PC-3 (cell line): ENCODE measurements at places on chromosomes 13 and 19. TPM values are rescaled to one million over a fixed set of nuclear protein-coding genes. Genes with fewer than 3 reads are reported as not detected.

DNA sequence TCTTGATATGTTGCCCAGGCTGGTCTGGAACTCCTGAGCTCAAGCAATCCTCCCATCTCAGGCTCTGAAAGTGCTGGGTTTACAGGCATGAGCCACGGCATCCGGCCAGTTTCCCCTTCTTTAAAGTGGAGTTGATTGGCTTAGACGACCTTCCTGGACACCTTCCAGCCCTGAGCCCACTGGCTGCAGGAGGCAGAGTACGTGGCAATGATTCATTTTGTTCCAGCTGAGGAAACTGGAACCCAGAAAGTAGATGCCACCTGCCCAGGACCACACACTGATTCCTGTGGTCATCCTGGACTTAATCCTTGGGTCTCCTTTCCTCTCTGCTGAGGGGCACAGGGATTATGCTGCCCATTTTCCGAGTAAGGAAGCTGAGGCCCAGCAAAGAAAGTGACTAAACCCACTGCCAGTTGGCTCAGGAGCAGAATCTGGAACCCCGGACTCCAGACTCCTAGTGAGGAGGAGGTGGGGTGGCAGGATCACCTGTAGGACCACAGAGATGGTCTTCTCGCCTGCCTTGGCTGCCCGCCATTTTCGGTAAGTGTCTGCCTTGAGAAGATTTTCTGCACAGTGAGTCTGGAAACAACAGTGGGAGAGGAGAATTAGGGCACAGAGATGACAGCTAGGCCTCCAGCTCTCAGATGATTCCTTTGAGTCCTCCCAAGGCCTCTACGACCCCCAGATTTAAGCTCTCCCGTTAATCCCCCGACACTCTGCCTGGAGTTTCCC, 737 bp downstream of the XRCC1 start:
- peaks cover 9% of the 10 kb centered on the region for H3K4me1 ChIP-seq

Gene LPAR6
- 3.6 TPM in 2 replicates for total RNA-seq

Gene SIGLEC10
- not detected in 2 replicates for total RNA-seq

GRCh38 chr19:1855040-1855827, 7.0 kb upstream of the REXO1 start:
- no peak overlapping the region for H3K27ac ChIP-seq
- no peak overlapping the region for H3K4me3 ChIP-seq
- H3K4me1 ChIP-seq = peaks cover 9% of the 10 kb centered on the region; the same call in 1 of the 2 replicates
- H3K36me3 ChIP-seq = no peaks in the 10 kb centered on the region

- no peak for DNase-seq
- peaks cover 9% of the 10 kb centered on the region for H3K4me1 ChIP-seq
- H3K36me3 ChIP-seq = no peaks in the 10 kb centered on the region
- peak overlapping the region; percentile 87 for H3K4me3 ChIP-seq
- peaks cover 5% of the 10 kb centered on the region for H3K27me3 ChIP-seq
These were observed 322 bp downstream of the ZNF558 start for GRCh38 chr19:8831832-8832131.

DNA sequence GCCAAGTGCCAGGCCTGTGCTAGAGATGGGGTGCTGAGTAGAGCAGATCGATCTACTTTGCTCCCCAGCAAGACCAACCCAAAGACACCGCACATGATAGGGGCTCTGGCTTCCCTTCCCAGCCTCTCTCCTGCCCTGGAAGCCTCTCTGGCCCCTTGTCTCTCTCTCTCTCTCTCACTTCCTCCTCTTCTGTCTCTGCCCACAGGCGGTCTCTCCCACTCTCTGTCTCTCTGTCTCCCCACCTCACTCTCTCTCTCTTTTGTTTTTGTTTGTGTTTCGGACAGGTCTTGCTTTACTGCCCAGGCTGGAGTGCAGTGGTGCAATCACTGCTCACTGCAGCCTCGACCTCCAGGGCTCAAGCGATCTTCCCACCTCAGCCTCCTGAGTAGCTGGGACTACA, 1.3 kb downstream of the SELENOV start:
- H3K36me3 ChIP-seq = no peaks in the 10 kb centered on the region
- H3K4me3 ChIP-seq = no peak overlapping the region
- no peaks in the 10 kb centered on the region for H3K4me1 ChIP-seq
- H3K27ac ChIP-seq = no peak overlapping the region
- peaks cover 5% of the 10 kb centered on the region; the same call in 1 of the 2 replicates for H3K27me3 ChIP-seq
- DNase-seq = no peak

DNA sequence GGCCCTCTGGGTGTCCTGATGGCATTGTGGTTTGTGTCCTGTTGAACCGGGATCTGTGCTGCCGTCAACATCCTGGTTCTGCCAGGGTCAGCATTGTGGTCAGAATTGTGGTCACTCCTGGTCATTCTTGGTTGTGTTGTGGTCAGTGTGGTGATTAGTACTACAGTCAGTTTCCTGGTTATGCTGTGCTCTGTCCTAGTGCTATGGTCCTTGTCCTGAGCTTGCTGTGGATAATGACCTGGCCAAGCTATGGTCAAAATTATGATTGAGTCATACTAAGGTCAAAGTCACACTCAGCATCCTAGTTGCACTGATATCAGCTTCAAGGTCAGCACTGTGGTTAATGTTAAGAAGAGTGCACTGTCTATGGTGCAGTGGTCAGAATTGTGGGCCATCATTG, 4.5 kb upstream of the OLFM2 start:
- peaks cover 3% of the 10 kb centered on the region for H3K27me3 ChIP-seq
- peaks cover 14% of the 10 kb centered on the region for H3K4me1 ChIP-seq
- H3K27ac ChIP-seq = no peak overlapping the region
- H3K36me3 ChIP-seq = no peaks in the 10 kb centered on the region
- DNase-seq = no peak
- no peak overlapping the region for H3K4me3 ChIP-seq

GRCh38 chr13:23817830-23818229, 71.4 kb downstream of the MIPEP start:
- H3K36me3 ChIP-seq = no peaks in the 10 kb centered on the region
- no peak for DNase-seq
- no peak overlapping the region for H3K27ac ChIP-seq
- no peaks in the 10 kb centered on the region for H3K4me1 ChIP-seq
- no peak overlapping the region for H3K4me3 ChIP-seq

GRCh38 chr13:35136585-35136984, 194.5 kb downstream of the NBEA start:
- H3K36me3 ChIP-seq = no peaks in the 10 kb centered on the region
- H3K27ac ChIP-seq = no peak overlapping the region
- no peak overlapping the region for H3K4me3 ChIP-seq
- H3K4me1 ChIP-seq = no peaks in the 10 kb centered on the region
- no peak for DNase-seq
- H3K27me3 ChIP-seq = no peaks in the 10 kb centered on the region

Gene CYP2A13
- total RNA-seq = not detected in 2 replicates

DNA sequence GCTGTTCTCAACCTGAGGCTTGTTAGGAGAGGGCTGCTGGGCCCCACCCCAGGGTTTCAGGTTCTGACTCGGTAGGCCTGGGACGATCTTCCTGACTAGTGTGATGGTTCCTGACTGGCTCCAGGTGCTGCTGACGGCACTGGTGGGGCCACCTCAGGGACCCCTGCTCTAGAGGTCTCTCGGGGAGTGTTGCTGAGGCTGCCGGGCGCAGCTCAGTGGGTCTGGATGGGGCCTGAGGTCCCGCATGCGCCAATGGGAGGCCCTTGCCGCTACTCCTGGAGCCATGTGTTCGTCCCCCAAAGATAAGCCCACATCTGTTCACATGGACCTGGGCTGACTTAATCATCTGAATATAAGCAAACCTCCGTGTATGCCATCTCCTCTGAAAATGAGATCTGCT, 133.0 kb downstream of the ATP11A start:
- DNase-seq = no peak
- H3K4me3 ChIP-seq = no peak overlapping the region
- H3K4me1 ChIP-seq = no peaks in the 10 kb centered on the region

DNA sequence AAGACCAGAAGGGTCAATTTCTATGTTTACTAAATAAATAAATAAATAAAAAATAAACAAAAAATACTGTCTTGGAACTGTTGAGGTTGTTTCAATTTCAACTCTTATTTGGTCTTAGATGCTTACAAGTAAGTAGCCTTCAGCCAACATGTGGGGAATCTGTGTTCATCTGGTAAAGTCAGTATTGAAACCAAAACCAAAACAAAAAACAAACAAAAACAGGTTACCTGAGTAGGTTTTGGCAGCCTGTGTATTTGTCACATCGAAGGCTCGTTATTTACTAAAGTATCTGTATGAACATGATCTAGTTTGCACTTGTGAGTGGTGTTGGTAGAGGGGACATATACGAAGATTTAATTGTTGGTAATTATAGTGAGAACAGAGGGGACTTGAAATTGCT, 471.5 kb downstream of the SLITRK5 start:
- H3K4me1 ChIP-seq = no peaks in the 10 kb centered on the region
- no peaks in the 10 kb centered on the region for H3K27me3 ChIP-seq
- H3K27ac ChIP-seq = no peak overlapping the region
- no peaks in the 10 kb centered on the region for H3K36me3 ChIP-seq

DNA sequence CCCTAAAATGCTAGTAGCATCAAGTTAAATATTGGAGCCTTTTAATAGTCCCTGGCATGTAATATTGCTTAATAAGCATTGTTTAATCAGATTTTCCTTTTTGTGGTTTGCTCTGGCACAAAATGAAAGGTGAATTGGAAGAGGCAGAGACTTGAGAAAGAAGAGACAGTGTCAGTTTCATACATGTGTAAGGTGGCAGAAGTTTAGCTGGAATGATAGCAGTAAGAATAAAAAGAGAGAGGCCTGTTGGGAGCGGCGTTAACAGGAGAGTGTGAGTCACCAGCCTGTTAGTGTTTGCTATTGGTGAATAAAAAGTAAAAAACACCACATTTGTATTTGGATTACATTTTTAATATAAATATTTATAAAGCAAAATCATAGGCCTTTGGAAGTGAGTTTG, 145.3 kb downstream of the PDS5B start:
- H3K4me1 ChIP-seq = peaks cover 16% of the 10 kb centered on the region
- no peaks in the 10 kb centered on the region for H3K36me3 ChIP-seq
- peak; percentile 58 for DNase-seq

Gene FBXO27
- total RNA-seq = 7.1 and 16.5 TPM in 2 replicates

DNA sequence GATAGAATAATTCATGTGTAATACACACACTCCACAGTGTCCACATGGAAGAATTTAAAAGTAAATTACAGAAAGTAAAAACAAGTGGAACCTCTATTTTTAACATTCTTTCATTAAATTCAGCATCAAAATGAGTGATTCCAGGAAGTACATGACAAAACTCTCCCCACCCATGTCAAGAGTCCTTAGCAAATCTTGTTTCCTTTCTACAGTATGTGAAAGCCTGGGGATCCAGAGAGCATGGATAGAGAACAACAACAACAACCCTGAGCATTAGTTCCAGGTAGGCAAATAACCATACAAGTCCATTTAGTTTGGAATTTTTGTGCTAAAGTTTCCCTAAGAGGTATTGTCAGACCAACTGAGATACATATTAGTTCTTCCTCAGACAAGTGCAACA, 267.9 kb downstream of the ENOX1 start:
- no peak overlapping the region for H3K27ac ChIP-seq
- no peaks in the 10 kb centered on the region for H3K4me1 ChIP-seq
- H3K27me3 ChIP-seq = no peaks in the 10 kb centered on the region
- H3K4me3 ChIP-seq = no peak overlapping the region
- DNase-seq = no peak
- no peaks in the 10 kb centered on the region for H3K36me3 ChIP-seq

Gene FPR1
- total RNA-seq = 0.46 and 0.55 TPM in 2 replicates

DNA sequence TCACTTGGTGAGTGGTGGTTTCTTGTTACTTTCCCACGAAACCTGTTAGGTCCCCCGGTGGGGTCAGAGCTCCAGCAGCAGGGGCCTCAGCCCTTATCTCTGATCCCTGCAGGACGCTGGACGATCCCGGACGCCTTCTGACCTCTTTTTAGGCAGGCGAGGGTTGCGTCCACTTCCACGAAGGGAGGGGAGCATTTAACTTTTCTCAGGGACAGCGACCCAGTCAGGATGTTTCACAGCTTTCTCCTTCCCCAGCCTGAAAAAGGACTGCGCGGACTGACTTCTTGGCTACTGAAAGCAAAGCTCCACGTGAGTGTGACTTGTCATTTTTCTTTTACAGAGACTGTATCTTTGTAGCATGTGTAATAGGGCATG, 692 bp downstream of the ZNF234 start:
- no peaks in the 10 kb centered on the region for H3K27me3 ChIP-seq
- peaks cover 5% of the 10 kb centered on the region; the same call in 1 of the 2 replicates for H3K36me3 ChIP-seq
- H3K4me1 ChIP-seq = no peaks in the 10 kb centered on the region
- DNase-seq = peak; percentile 3
- H3K4me3 ChIP-seq = peak overlapping the region; percentile 83

DNA sequence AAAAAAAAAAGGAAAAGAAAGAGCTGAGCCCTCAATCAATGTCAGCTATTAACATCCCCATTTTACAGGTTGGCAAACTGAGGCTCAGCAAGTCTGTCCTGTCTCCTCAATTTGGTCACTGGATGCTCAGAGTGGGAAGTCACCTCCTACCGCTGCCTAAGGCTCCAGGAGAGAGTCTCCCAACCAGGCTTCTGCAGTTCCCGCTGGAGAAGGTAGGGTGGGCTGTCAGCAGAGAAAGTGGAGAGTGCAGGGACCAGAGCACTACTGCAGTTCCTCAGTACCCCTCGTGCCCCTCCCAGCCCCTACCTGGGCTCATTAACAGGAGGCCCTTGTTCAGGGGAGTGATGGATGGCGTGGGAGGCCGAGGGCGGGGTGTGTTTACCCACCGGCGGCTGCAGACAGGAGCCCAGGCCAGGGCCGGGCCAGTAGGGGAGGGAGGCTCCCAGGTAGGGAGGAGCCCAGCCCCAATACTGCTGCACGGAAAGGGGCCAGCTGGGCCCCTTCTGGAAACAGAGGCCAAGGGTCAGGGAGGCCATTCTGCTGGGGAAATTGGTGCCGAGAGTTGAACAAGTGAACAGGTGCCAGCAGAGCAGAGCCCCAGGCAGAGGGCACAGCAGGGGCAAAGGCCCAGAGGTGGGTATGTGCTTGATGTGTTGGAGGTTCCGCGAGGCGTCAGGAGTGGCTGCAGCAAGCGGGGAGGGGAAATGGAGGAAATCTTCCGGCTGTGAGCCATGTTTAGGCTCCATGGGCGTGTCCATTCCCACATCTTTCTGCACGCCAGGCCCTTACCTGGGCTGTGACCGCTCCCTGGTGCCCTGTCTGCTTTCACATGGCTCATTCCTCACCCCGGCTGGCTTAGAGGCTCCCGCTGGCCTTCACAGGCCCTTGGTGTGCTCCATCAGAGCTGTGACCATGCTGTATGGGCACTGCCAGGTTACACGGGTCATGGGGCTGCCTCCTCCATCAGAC, 7.6 kb upstream of the COMP start:
- DNase-seq = no peak
- H3K27ac ChIP-seq = no peak overlapping the region
- no peaks in the 10 kb centered on the region for H3K36me3 ChIP-seq
- no peaks in the 10 kb centered on the region for H3K4me1 ChIP-seq

Gene CPB2
- not detected in 2 replicates for total RNA-seq

DNA sequence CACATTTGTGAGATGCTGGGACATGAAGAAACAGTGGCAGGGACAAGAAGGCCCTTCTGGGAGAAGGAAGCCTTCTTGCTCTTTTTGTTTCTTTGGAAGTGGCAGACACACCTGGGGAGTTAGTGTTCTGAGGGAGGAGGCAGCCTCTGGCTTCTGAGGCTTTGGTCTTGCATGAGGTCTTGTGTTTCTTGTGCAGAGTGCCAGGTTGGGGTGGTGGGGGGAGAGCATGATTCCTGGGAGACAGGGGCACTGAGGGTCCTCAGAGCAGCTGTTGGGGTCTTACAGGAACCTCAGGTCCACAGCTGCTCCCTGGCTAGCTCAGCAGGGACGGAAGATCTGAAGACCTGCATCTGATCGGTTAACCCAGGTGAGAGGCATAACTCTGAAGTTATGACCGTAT, 167.5 kb upstream of the ZNF536 start:
- no peak overlapping the region for H3K27ac ChIP-seq
- no peaks in the 10 kb centered on the region for H3K36me3 ChIP-seq
- H3K27me3 ChIP-seq = peaks cover 28% of the 10 kb centered on the region
- no peak overlapping the region for H3K4me3 ChIP-seq
- no peaks in the 10 kb centered on the region for H3K4me1 ChIP-seq
- no peak for DNase-seq

Gene METTL21C
- total RNA-seq = not detected in 2 replicates

Gene AZU1
- total RNA-seq = not detected in 2 replicates
